ENCODE measurements at places on chromosomes 7 and 10.

DNA sequence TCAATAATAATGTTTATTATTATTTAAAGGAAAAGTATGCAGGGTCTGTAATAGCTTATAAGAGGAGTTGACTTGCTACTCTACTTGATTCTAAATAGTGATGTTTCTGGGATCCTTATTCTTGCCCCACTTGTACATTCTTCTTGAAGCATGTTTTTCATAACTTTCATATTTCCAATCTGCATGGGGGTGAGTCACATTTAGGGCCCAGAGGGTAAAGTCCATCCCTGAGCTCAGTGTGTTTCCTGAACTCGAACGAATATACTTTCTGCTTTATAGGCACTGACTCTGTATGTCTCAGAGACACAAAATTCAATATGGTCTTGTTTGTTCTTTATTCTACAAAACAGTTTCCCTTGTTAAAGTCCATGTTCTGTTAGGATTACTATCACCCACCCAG lies 61.0 kb upstream of the SMIM30 start:
- no peak for DNase-seq

- DNase-seq, result no peak
Observed at GRCh38 chr10:79335470-79336235, 11.6 kb upstream of the PPIF start.

DNA sequence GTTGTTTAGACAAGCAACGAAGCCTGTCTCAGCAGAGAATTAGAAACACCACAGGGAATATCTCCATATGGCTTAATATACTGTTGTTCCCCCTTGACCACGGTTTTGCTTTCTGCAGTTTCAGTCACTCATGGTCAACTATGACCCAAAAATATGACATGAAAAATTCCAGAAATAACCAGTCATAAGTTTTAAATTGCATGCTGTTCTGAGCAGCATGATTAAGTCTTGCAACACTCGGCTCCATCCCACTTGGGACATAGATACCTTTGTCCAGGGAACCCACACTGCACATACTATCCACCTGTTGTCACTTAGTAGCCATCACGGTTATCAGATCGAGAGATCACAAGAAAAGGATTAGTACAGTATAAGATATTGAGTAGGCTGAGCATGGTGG lies 60.7 kb upstream of the FOXK1 start:
- no peak for DNase-seq

DNA sequence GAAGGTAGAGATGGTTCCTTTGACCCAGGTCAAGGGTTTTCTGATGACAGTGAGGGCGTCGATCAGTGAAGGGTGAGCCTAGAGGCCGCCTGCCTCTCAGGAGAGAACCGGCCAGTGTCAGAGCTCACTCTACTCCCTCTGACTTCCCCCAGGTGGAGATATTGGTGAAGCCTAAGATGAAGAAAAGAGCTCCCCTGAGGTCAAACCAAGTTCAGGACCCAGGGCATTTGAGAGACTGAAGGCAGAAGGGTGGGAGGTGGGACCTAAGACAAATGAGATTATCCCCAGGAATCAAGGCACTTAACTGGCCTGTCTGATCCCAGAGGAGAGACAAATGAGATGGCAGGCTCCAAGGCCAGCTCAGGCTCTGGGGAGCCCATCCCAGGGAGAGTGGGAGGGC lies 104.7 kb downstream of the CDH23 start:
- DNase-seq, result no peak

GRCh38 chr7:155947051-155947450 lies 134.8 kb upstream of the SHH start:
- DNase-seq, result no peak

DNA sequence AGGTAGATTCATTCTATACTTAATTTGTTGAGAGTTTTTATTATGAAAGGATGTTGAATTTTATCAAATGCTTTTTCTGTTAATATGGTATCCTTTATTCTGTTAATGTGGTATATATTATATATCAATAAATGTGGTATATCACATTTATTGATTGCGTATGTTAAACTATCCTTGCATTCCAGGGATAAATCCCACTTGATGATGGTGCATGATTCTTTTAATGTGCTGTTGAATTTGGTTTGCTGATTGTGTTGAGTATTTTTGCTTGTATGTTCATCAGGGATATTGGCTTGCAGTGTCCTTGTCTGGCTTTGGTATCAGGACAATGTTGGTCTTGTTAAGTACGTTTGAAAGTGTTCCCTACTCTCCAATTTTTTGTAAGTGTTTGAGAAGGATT lies 11.9 kb downstream of the LRMDA start:
- DNase-seq, result no peak

DNA sequence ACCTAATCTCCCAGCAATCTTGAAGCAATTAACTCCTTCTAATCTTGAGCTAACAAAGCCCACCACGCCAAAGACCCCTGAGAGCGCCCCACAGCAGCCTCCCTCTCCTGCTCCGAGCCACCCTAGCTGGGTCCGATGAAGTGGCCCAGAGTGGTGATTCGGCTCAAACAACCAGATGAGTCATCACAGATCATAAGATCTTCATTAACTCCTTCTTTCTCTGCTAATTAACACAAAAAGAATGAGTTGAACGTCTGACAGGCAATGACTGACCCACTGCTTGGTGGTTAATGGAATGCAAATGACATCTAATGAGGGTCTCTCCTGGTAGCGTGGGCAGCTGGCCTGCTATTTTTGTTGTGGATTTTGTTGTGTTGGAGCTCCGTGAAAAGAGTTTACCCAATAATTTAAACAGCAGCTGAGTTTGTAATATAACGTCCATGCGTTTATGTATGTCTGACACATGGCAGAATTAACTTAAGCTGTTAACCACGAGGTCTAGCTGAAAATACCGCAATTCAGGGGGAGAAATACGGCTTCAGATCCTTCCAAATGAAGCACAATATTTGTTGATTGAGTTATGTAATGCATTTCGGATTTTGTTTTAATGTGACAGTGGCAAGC lies 161.4 kb downstream of the RAB11FIP2 start:
- DNase-seq, result no peak

DNA sequence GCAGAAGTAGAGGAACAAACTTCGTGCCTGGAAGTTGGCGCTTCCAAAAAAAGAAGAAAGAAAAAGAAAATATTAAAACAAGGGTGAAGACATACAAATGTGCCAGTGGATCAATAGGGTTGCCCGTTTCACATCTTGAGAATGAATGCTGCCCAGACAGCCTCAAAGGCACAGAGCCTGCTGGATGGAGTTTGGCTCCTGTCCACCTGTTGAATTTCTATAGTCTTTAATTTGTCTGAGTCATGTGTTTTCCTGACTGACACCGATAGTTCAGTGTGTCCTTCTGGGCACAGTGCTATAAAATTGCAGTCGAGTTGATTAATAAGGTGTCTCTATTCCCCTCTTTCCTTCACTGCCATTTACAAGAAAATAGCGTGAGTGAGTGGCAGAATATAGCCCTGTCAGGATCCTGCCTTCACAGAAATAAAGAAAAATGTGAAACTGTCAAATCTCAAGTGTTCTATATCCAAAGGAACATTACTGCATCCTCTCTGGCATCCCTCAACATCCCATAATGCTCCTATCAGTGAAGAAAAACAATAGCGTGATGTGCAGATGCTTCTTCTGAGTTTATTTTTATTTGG lies 471.3 kb upstream of the AUTS2 start:
- DNase-seq, result no peak
